ENCODE measurements at places on chromosomes 4 and X.

- no peak for DNase-seq
These were observed 26.2 kb upstream of the ARHGEF6 start for GRCh38 chrX:136806891-136807410.

DNA sequence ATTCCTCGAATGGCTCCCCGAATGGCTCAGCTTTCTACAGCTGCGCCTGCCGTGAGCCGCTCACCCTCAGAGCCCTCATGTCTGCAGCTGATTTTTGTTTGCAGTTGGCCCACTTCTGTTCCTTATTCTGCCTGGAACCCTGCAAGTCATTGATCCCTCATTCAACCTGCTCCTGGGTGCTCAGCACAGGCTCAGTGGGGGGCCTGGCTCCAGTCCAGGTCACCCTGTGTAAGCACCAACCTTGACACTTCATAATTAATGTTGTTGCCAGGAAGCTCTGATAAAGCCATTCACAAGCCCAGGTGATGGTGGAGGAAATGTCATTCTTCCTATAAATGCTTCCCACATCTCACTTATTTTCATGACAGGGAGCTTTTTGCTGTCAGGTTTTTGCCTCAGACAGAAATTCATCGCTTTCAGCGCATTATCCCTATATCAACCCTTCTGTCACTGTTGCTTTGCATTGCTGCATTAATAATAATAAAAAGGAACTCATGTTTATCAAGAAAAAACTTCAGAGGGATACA lies 85.7 kb downstream of the F11 start:
- no peak for DNase-seq

DNA sequence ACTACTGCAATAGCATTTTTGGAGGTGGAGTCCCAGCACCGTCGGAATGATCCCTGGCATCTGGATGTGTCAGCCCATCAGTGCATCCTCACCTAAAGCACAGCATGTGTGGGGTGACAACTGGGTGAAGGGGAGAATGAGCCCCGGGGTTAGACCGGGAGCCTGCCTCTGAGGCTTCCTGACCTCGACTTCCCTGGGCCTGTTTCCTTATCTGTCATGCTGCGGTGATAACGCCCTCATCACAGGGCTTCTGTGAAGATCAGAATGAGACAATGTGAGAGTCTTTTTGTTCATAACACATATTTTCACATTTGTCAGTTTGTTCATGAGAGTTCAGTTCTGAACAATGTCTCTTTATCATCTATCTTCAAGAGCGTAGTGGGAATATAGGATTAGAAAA lies 31.1 kb upstream of the PDLIM3 start:
- no peak for DNase-seq

DNA sequence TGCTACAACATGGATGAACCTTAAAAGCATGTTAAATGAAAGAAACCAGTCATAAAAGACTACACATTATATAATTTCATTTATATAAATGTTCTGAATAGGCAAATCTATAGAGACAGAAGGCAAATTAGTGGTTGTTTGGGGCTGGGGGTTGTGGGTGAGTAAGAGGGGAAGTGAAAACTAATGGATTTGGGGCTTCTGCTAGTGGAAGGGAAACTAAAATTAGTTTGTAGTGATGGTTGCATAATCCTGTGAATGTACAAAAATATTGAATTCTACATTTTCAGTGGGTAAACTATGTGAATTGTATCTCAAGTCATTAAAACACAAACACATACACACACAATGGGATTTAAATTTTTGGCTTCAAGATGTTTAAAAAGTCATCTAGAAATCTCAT lies 25.4 kb upstream of the LIMCH1 start:
- DNase-seq: no peak

DNA sequence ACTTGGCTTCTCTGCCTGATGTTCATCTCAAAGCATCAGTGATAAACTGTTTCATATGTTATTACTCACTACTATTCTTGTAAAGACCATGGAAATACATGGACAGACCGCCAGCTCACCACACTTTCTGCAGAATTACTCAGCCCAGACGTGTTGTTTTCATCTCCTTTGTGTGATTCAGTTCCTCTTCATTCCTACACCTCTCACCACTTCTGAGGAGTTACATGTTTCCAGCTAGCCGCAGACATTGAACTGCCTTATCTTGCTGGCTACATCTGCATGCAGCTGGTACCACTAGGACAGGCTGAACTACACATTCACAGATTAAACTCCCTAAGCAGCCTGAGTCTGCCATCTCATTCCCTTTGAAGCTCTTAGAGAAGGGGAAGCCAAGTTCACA lies 443.2 kb upstream of the FGF16 start:
- DNase-seq: no peak

DNA sequence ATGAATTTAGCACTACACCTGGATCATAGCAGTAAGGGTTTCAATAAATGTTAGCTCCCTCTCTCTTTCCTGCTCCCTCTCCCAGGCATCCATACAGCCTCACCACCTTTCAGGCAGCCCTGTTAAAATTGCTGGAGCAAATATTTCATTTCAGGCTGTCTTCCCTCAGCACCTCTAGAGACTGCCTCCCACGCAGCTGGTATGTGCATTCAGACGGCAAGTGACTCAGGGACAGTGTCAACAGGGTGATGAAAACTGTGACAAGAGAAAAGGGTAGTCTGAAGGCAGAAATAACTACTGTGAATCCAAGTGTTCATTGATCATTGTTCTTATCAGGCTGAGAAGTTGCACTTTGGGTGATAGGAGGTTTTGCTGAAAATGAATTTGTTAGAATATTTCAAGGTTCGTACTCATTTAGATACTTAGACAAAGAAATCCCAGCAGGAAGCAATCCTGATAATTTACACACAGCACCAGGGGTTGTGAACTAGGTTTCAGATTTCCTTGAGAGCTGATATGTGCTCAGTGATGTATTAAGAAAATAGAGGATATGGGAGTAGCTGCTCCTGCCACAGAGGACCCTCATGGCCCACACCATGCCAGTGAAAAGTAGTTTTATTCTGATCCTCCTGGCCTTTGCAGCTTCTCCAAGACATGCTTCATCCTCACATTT lies 424.2 kb downstream of the FGF13 start:
- DNase-seq: no peak

Measured in skeletal muscle cell (primary cell).